Renal cortical epithelial cell (primary cell): ENCODE measurements at places on chromosomes 4 and X. TPM values are rescaled to one million over a fixed set of nuclear protein-coding genes. Genes with fewer than 3 reads are reported as not detected.
A peak's percentile ranks its signal among the peaks of the same experiment; 100 is the strongest.

DNA sequence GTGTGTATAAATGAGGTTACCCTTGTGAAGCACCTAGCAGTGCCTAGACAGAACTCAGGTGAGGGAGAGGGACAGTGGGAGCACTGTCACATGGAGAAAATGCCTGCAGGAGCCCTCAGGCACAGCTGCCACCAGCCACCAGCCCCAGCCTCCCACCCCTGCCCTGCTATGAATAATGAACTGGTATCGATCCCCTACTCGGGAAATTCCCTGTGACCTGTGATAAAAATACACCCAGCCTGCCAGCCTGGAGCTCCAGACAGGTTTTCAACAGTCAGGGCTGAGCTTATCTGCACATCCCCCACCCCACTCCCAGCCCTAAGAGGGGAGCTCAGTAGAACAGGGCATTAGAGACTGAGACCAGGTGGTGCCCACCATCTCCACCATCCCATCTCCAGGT is 159.6 kb upstream of the PJA1 start:
- DNase-seq = no peak

GRCh38 chr4:54661686-54662085 is 3.9 kb downstream of the KIT start:
- DNase-seq = no peak

DNA sequence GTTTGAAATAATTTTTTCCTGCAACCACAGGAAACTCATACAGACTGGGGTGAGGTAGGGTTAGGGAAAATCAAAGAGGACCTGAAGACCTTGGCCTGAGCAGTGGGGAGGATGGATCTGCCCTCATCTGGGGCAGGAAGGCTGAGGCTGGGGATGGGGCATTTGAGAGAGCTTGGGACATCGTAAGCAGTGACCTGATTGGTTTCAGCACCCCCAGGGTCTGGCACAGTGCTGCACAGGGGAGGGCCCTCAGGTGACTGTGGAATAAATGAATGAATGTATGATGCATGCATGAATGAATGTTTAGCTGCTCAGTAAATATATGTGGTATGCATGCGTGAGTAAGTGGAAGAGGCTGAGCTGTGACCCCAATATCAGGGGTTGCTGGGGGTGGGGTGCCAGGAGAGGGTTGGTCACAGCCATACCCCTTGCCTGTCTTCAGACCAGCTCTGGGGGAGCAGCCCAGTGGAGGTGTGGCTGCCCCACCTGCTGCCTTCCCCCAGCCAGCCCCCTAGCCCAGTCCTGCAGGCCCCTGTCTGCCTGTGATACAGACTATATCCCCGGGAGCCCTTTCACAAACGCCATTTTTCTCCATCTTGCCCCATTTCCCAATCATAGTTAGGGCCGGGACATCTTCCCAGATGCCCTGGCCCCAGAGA is 11.0 kb upstream of the TNIP2 start:
- no peak for DNase-seq

GRCh38 chr4:1981251-1982058 is 27.3 kb downstream of the NELFA start:
- DNase-seq = no peak

GRCh38 chrX:72089254-72089653 is 42.5 kb downstream of the RTL5 start:
- no peak for DNase-seq

- peak; percentile 84 for DNase-seq
These were observed 65.8 kb upstream of the MSN start for GRCh38 chrX:65601530-65602220.

- peak; percentile 87 for DNase-seq
These were observed 85.7 kb upstream of the MTM1 start for GRCh38 chrX:150482537-150483206.

- no peak for DNase-seq
These were observed 356.8 kb upstream of the PCDH10 start for GRCh38 chr4:132792310-132792709.

DNA sequence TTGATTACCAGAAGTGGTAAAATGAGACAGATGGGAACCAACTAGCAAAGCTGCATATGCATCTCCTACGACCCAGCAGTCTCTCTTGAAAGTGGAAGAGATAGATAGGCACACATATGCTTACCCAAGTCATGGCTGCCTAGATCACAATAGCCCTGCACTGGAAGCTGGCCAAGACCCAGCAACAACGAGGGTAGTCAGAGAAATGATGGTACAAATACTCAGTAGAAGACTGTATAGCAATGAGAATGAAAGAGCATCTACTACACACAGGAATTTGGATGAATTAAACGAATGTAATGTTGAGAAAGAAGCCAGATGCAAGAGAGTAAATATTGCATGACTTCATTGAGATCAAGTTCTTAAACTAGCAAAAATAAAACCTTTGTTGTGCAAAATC is 100.3 kb upstream of the FAT1 start:
- no peak for DNase-seq

Gene ZNF630
- total RNA-seq = 1.7 TPM in 2 replicates

Gene ENPP6
- under 0.01 and 0.35 TPM in 2 replicates for total RNA-seq

Gene NAT8L
- total RNA-seq = 0.17 and 1.2 TPM in 2 replicates

Gene TIMM8A
- 1.2 and 10.7 TPM in 2 replicates for total RNA-seq

Gene RTL5
- total RNA-seq = 0.17 and 3.9 TPM in 2 replicates

Gene C4orf46
- total RNA-seq = 7.7 and 16.1 TPM in 2 replicates
